M059J (cell line): ENCODE measurements at places on chromosomes 7 and 10.

DNA sequence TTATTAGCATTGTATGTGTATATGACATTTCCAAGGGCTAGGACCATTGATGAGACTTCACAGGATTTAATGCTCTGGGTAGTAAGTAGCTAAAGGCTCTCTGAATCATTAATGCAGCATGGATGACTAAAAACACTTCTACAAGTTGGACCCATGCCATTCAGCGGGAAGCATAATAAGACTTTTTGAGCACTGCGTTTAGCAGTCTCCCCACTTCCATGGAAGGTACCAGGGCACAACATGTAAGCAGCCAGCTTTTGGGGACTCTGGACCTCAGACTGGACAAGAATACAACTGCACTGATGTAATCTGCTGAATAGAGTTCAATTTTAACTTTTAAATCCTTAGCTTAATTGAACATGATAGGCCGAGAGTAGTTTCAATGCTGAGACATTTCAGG is 191.7 kb upstream of the IMMP2L start:
- peak; percentile 20 for DNase-seq

- no peak for DNase-seq
These were observed 100.8 kb downstream of the ATXN7L1 start for GRCh38 chr7:105775580-105775979.

GRCh38 chr7:75536491-75536890 is 44.4 kb downstream of the SPDYE5 start:
- DNase-seq = no peak

DNA sequence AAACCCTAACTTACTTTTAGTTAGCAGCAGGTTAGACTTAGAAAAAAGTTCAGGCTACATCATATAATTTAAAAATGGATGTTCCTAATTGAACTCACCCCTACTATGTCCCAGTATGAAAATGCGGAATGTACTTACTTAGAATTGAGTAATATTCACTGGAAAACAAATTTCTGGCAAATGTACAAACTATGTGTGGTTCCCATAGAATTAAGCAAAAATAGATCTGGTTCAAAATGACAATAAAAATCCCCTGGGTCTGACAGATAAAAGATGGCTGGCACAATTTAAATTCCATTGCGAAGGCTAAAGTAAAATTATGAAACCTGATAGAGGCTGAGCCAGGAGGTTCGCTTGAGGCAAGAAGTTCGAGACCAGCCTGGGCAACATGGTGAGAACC is 42.4 kb upstream of the PRKAR2B start:
- DNase-seq = no peak

DNA sequence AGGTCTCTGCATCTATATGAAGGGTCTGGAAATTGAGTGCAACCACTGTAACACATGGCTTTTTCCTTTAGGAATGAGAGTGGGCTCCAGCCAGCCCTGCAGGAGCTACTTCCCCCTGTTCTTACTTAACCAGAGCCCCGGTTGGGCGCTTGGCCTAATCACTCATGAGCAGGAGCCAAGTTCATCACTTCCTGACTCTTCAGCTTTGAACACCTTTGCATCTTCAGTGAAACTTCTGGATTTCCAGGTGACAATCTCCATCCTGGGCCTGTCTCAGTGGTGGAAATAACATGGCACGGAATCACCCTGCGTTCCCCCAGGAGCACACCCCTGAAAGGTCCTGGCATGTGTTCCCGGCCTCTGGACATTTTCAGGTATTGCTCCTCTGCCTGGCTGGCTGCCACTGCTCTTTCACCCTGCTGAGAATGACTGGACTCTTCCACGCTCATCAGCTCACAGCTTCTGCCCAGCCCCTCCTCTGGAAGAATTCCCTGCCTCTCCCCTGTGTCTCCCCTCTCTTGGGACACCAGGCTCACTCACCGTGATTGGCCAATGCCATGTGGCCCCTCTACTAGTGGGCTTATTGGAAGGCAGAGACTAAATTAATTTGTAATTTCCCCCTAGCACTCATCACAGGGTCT is 229.1 kb upstream of the GRB10 start:
- DNase-seq = no peak

DNA sequence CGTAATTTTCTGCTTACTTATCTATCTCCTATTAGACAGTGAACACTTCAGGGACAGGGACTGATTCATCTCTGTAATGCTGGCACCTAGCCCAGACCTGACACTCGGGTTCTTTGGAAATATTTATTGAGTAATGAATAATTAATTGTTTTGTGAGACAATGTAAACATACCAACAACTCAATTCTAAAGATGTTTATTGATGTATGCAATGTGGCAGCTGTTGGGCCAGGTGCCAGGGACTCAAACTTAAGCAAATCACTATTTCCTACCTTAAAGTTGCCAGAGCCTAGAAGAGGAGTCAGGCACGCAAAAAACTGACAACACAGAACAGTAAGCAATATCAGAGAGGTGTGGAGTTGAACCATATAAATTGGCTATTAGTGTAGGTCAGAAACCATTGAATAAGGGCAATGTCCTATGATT is 63.6 kb upstream of the BMPER start:
- peak; percentile 45 for DNase-seq

- DNase-seq = no peak
These were observed 239.2 kb downstream of the CELF2 start for GRCh38 chr10:11256896-11257295.

- DNase-seq = peak; percentile 72
These were observed 42.7 kb upstream of the CHST3 start for GRCh38 chr10:71921324-71922027.

- no peak for DNase-seq
These were observed 137.9 kb downstream of the ELFN1 start for GRCh38 chr7:1807821-1808600.

- DNase-seq = no peak
These were observed 370.3 kb upstream of the CELF2 start for GRCh38 chr10:10647331-10647730.

DNA sequence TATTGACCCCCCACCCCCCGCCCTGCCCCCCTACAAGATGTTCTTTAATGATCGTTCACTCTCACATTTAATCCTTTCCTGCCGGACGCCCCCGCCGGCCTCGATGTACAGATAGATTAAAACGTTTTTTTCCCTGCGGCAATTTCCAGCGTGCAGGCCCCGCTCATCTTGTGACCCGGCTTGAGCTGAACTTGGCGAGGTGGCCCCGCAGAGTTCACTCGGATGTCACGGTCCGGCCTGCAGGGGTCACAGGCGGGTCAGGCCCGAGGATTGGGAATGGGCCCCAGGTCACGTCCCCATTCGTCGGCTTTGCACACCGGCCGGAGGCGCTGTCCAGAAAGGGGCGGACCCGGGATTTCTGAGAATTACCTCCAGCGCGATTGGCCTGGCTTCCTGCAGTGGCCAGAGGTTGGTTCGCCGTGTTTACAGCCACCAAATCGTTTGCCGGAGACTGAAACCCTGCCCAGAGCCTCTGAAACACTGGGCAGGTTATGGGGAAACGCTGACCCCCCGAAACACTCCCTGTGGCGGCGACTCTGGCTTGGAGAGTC is 1.9 kb upstream of the CYP26A1 start:
- DNase-seq = peak; percentile 60

GRCh38 chr7:50416527-50417182 is 33.5 kb downstream of the FIGNL1 start:
- DNase-seq = no peak

GRCh38 chr10:100735087-100735336 is 10.4 kb upstream of the PAX2 start:
- DNase-seq = no peak

GRCh38 chr7:34747867-34748727 is 90.1 kb downstream of the NPSR1 start:
- peak; percentile 96 for DNase-seq

- no peak for DNase-seq
These were observed 339.5 kb downstream of the WDR37 start for GRCh38 chr10:1395481-1396296.

GRCh38 chr10:121615836-121616235 is 17.6 kb upstream of the FGFR2 start:
- DNase-seq = no peak

DNA sequence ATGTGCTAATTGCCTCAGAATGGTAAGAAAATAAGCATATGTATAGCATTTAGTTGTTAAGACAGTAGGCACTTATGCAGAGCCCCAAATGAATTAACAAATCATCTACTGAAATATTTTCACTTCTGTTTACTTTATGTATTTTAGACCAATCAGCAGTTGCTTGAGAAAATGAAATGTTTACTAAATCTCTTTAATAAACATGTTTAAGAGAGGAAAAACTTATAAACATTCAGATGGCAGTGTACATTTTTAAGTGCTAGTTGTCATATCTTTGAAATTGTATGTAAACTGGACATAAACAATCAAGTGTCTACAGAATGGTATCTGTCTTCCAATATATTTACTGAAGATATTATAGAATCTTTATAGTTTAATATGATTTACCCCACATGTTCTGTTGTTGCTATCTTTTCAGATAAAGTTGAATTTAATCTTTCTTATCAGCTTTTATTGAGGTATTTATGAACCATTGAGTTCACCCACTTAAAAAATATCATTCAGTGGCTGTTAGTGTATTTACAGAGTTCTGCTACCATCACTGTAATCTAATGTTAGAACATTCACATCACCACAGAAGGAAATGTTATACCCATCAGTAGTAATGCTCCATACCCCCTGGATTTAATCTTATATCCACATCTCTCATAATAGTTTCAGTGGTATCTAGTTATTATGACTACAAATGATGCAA is 264.3 kb downstream of the ADK start:
- no peak for DNase-seq

DNA sequence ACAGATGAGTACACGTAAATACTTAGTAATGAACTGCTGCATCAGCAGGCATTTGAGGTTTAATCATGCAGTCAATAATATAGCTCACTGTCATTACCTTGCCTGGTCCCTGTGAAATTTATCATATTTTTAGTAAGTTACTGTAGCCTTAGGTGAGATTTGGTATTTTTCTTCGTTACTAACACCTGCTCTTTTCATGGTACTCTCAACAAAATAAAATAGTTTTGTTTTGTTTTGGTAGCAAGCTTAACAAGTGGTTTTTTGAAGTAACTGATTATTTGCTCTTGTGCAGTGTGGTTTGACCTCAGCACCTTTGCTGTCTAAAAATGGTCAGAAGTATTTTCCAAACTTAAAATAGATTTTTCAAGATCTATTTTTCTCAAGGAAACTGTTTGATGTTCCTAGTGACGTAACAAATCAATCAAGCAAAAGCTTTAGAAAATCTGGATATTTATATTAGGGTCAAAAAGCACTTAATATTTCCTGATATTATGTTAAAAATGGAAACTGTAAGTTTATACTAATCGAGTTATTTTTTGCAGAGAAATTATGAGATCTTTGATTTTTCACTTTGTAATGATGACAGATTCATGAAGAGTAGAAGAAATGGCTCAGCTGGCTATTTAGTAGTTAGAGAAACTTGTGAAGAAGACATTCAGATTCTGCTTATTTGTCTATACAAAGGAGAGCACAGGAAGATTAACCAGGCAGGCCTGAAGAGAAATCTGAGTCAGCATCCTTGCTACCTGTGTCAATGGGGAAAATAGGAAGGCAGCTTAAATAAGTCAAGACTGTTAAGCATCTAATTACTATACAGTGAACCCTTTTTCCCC is 21.0 kb upstream of the RPA3 start:
- no peak for DNase-seq

GRCh38 chr7:105178177-105178576 is 164.2 kb downstream of the KMT2E start:
- DNase-seq = no peak

- DNase-seq = no peak
These were observed 35.5 kb upstream of the HABP2 start for GRCh38 chr10:113517165-113517900.

DNA sequence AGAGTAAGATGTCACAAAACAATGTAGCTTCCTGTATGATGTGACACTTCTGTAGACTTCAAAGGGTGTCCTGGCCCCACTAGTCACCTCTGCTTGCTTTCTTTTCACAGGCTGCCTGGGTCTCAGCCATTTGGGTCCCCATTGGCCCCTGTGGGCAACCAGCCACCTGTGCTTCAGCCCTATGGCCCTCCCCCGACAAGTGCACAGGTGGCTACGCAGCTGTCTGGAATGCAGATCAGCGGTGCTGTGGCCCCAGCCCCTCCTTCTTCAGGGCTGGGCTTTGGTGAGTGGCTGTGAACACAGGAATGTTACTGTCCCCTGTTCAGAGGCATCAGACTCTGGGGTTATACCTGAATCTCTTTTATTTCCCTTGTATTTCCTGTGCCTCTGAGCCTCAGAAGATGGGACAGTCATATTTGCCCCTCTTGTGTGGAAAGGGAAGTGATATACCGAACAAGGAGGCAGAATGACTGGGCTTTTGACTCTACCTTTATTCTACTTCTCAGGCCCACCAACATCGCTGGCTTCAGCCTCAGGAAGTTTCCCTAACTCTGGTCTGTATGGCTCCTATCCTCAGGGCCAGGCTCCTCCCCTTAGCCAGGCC is 15.4 kb downstream of the SEC24C start:
- DNase-seq = no peak

GRCh38 chr7:44291733-44292419 is 33.5 kb downstream of the CAMK2B start:
- no peak for DNase-seq

DNA sequence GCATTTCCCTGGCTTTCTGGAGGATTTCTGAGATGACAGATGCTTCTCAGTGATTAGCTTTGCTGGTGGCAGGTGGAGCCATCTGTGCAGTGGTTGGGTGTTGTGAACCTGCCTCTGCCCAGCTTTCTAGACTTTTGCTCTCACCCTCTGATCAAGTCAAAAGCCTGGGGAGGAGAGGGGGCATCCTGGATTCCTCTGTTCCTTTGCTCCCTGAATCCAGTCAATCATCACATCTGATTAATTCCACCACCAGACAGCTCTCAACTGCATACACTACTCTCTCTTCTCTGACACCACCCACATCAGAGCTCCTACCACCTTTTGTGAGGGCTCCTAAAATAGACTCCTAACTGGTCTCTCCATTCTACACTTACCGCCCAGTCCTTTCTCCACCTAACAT is 283.5 kb downstream of the WDR11 start:
- no peak for DNase-seq

GRCh38 chr10:11444155-11444530 is 167.3 kb downstream of the USP6NL start:
- DNase-seq = no peak

GRCh38 chr7:31874631-31875386 is 187.8 kb downstream of the PPP1R17 start:
- DNase-seq = peak; percentile 22

DNA sequence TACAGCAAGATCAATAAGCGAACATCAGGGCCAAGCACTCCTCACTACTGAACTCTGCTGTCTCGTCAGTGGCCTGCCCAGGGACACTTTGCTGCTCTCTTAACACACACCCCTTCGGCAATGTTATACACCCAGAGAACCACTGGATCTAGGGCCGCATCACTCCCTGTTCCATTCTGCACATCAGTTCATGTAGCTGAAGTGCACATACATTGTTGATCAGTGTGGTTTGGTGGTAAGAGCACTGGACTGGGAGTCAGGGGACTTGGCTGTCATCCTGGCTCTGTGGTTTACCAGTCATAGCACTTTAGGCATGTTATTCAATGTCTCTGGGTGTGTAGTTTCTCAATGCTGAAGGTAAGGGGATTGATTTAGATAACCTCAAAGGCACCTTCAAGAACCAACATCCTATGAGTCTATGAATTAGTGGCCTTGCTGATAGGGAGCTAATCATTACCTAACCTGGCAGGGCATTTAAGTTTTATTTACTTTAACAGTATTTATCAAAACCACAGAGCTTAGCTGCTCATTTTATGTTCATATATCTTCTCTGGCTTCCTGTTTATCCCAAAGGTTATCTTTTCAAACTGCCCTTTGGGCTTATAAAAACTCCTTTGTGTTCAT is 24.8 kb downstream of the DUSP5 start:
- DNase-seq = peak; percentile 66

- DNase-seq = no peak
These were observed 177.6 kb downstream of the PLXDC2 start for GRCh38 chr10:19993714-19994315.

GRCh38 chr7:91356915-91357314 is 92.7 kb downstream of the FZD1 start:
- no peak for DNase-seq
